ENCODE measurements at places on chromosomes 11 and 22. TPM values are rescaled to one million over a fixed set of nuclear protein-coding genes. Genes with fewer than 3 reads are reported as not detected.

The FOSL1 gene
- 76.5 TPM for total RNA-seq

The NCAPH2 gene
- total RNA-seq = 24.9 TPM

The TSPAN32 gene
- total RNA-seq = not detected

The CLMP gene
- total RNA-seq = 619 TPM

The OR52H1 gene
- 1.0 TPM for total RNA-seq

The DLG2 gene
- 0.44 TPM for total RNA-seq

The RIN1 gene
- 56.7 TPM for total RNA-seq

The MAJIN gene
- not detected for total RNA-seq

The OR5P2 gene
- not detected for total RNA-seq

The OR51I1 gene
- total RNA-seq = not detected
